Activated T-helper 1 cell treated with anti-CD3 and anti-CD28 coated beads, Interleukin-12 subunit alpha, Interleukin-12 subunit beta, Interleukin-2, Interleukin-4 antibody, amounts not matched to agents 30 ng/mL and 10 ng/mL and 1 ng/mL, durations not matched to agents 14 hours and 24 hours and 36 hours (primary cell): ENCODE measurements at places on chromosomes 16 and 17.
A peak's percentile ranks its signal among the peaks of the same experiment; 100 is the strongest.

- DNase-seq = no peak
Observed at GRCh38 chr17:82170412-82170961, 42.2 kb downstream of the CCDC57 start.

DNA sequence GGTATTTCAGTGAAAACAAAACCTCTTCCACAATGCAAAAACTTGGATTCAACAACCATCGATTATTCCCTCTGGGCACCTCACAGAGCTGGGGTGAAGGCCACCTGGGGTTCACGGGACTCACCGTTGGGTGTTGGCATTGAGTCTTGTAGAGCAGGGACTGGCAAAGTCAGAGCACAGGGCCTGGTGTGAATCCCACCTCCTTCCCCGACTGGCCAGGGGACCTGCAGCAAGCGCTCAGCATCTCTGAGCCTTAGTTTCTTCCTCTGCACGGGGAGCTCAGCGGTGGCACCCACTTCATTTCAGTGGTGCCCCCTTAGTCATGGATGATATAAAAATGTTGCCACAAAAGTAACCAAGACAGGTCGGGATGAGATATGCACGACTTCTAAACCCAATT, 100.4 kb downstream of the METRNL start:
- DNase-seq = no peak

- no peak for DNase-seq
Observed at GRCh38 chr17:64470625-64471024, 21.7 kb downstream of the MILR1 start.

DNA sequence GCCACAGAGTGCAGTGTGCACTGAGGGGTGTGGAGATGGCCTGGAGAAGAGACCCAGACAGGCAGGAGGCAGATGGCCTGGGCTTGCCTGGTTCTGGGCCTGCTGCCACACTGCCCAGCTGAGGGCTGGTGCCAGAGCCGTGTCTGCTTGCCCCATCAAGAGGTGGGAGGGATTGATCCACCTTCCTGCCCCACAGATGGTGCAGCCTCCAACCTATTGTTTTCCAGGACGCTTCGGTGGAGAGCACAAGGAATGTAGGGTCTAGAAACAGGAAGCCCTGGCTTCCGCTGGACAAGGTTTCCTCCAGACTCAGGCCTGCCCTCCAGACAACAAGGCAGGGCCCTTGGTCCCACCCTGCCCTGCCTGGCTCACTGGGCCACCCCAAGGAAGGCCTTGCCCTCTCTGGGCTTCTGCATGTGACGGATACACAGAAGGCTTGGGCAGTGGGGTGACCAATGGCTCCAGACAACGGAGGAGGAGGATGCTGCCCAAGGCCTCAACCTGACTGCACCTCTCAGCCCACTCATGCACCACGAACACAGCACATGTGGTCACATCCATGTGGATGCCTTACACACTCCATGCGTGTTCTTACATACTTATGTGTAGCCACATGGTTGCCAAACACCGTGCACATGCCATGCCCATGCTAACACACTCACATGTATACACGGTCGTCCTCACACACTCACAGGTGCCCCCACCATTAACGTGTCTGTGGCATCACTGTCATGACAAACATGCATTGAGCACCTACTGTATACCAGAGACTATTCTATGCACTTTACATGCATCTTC, 6.5 kb upstream of the CDH5 start:
- no peak for DNase-seq

GRCh38 chr16:30068750-30069610, 3.4 kb downstream of the ALDOA start:
- DNase-seq = peak; percentile 36

GRCh38 chr16:75627851-75628250, 4.8 kb upstream of the ADAT1 start:
- no peak for DNase-seq

GRCh38 chr16:84806256-84806889, 13.4 kb upstream of the CRISPLD2 start:
- no peak for DNase-seq

DNA sequence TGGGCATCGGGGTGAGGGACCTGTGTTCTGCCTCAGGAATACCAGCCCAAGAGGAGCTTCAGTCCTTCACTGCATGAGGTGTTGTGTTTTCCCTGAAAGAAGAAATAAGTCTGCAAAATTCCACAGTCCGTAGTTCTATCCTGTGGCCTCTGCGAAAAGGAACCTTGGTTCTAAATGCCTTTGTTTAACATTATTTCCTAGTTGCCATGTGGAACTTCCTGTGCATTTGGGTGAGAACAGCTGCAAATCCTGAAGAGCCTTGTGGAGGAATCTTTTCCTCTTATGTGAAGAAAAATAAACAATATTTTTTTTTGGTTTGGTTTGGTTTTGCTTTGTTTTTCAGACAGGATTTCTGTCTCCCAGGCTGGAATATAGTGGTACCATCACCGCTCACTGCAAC, 9.8 kb downstream of the PSKH1 start:
- DNase-seq = no peak

- no peak for DNase-seq
Observed at GRCh38 chr17:19590451-19590850, 56.8 kb downstream of the SLC47A1 start.

DNA sequence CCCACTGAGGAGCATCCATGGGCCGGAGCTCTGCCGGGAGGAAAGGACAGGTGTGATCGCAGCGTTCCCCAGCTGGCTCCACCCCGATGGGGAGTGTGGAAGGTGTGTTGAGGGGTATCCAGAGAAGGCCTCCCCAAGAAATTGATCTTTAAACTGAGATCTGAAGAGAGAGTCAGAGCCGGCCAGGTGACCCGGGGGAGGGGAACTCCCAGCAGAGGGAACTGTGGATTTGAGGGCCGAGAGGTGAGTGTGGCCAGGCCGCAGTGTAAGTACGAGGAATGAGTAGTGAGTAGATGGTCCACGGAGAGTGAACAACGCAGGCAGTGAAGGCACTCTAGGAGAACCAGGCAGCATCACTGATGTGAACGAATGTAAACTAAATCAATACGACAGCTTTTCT, 80.2 kb downstream of the RPTOR start:
- DNase-seq = no peak

DNA sequence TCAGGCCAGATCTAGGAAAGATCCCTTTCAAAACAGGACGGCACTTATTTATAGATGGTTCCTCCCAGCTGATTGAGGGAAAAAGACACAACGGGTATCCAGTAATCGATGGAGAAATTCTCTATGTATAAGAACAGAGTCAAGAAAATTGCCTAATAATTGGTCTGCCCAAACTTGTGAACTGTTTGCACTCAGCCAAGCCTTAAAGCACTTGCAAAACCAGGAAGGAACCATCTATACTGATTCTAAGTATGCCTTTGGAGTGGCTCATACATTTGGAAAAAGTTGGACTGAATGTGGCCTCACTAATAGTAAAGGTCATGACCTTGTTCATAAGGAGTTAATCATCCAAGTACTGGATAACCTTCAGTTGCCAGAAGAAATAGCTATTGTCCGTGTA, 5.9 kb downstream of the HPR start:
- no peak for DNase-seq

DNA sequence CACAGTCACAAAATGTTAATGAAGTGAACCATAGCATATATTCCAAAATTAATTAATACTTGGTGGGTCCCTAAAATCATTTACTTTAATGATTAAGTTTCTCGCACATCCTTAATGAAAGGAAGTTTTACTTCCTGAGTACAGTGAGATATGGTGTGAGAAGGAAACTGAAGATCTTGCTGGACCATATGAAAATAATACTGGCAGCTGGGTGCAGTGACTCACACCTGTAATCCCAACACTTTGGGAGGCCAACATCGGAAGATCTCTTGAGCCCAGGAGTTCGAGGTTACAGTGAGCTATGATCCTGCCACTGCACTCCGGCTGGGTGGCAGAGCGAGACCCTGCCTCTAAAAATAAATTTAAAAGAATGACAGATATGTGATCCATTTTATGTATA, 62.5 kb downstream of the ABCA8 start:
- no peak for DNase-seq

DNA sequence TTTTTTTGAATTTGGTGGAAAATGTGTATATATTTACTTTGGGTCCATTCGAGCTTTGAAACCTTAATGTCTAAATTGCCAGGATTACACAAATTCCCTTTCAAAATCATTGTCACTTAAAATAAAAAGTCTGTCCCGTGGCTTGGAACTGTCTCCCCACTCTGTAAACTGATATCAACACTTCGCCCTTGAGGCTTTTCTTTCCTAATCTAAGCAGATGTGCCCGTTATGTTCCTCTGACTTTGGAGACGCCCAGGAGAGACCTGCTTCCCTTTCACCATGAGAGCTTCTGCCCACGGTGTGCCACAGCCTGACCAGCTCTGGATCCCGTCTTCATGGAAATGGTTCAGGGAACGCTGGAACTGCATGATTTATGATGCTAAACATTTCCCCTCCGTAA, 151.3 kb downstream of the C16orf95 start:
- DNase-seq = no peak
